ENCODE measurements at places on chromosomes 7 and 10.

GRCh38 chr10:110764378-110764777 is 107.3 kb upstream of the PDCD4 start:
- no peak for DNase-seq

DNA sequence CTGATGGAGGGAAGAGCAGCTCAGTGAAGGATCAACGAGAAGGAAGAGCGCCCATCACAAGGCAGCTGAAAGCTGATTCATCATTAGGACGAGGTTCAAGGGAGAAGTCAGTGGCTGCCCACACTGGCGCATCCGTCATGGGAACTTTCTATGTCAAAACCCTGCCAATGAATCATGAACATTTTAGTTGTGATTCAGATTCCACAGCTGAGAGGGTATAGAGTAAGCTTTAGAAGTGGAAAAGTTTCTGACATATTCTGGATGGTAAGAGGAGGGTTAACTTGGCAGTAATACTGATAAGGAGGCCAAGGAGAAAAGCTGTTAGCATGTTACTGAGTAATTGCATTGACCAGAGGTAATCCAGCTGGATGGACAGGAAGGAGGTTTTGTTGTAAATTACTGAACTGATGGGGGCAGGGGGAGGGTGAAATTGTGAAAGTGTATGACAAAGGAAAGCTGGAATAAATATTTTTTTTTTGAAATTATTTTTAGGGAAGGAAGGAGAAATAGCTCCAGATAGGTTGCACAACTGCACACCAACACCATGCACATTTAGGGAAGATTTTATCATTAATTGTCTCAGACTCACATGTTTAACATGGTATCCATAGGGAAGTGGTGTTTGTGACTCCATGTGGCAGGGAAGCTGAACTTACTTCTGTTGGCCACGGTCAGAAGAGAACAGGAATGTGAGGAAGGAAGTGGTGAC is 78.3 kb upstream of the NRP1 start:
- DNase-seq, result no peak

GRCh38 chr10:543862-544822 is 145.3 kb downstream of the DIP2C start:
- no peak for DNase-seq

DNA sequence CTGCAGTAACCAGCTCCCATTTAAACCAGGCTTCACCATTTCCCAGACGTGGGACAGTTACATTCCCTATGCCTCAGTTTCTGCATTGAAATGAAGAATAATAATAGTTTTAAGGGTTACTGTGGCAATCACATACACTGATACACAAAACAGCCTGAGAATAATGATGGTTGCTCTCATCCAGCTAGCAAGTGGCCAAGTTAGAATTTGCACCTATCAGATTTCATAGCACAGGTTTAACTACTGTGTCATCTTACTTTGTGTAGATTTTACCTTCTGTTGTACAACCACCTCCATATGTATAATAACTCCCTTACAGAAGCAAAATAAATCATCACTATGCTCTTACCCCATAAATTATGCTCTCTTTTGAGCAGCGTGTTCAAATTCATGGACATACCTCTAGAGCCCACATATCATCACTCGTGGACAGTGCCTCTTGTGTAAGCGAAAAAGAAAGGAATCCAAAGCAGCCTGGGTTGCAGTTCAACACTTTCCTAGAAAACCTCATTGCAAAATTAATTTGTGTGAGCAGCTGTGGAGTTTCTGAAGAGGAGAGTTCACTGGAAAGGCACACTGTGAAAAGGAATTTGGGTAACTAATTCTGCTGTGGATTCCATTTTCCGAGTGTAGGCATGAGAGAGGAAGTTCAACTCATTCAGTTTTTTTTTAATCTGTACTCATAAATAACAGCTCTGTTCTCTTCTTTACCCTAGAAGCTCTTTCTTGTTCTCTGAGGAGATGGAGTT is 492.5 kb downstream of the ARL4A start:
- no peak for DNase-seq

- no peak for DNase-seq
Measured at GRCh38 chr10:49134327-49134726, 506 bp upstream of the FAM170B start.

GRCh38 chr7:7816816-7817536 is 98.6 kb upstream of the RPA3 start:
- DNase-seq, result no peak

DNA sequence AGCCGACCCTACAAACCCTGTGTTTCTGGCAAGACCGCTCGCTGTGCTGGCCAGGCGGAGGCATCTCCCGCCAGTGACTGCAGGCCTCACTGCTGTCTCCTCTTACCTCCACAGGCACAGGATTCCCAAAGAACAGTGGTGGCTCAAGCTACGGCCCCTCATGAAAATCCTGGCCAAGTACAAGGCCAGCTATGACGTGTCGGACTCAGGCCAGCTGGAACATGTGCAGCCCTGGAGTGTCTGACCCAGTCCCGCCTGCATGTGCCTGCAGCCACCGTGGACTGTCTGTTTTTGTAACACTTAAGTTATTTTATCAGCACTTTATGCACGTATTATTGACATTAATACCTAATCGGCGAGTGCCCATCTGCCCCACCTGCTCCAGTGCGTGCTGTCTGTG is 36.2 kb downstream of the PITRM1 start:
- no peak for DNase-seq

DNA sequence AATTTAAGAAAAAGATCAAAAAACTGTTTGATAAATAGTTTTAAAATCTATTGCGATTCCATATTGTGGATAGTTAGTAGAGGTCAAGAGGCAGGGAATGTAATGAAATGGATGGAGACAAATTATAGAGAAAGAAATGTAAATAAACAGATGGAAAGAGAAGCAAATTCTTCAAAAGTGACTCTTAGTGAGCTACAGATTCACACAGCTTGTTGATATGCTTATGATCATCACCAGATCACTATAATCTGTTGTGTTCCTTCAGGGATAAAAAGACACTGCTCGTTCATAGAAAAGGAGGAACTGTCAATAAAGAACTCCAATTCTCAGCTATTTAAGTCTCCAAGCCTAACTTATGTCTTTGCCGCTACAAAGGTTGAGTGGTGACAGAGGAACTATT is 251.4 kb upstream of the SEMA3C start:
- no peak for DNase-seq

DNA sequence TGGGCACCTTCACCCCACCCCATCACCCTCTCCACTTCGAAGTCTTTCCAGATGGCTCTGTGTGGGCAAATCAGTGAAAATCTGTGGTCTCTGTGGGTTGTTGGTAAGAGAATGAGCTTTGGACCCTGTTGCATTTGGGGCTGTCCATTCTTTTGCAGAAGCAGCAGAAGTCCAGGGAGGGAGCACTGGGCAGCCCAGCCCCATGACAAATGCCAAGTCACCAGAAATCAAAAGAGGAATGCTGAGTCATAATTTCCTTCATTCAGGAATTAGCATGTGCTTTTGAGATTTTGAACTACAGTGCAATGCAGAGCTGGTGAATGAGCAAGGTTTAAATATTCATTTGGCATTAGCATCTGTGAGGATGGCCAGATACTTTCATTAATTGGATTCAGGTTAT is 556.2 kb downstream of the LRMDA start:
- no peak for DNase-seq

DNA sequence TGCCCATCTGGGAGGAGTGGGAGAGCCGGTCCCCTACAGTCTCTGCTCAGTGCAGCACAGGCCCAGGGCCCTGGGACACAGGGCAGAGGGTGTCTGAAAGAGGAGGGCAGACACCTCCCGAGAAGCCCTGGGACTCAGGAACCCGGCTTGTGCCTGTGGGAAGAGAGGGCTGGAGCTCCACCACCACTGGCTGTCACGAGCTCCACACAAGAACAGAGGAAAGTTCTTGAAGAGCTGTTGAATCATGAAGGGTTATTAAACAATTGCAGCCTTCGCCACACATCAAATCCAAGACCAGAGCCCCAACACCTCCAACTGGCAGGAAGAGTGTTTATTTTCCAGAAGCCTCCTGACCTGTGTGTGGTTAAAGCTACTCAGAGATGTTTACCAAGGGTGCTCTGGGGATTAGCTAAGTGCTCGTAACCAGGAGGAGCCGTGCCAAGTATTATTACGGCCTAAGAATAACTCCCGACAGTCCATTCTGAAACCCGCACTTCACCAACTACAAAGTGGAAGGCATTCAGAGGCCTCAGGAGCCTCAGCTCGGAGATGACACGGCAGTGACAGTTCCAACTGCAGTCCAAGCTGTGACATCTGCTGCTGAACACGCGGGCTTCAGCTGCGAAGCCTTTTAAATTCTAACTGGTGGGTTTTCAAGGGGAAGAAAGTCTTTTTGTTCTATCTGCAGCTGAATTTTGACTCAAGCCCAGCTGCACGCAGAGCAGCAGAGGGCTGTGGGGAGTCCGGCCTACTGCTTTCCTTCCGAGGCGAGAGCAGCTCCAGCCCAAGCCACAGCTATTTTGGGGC is 75.1 kb downstream of the MAD1L1 start:
- no peak for DNase-seq

DNA sequence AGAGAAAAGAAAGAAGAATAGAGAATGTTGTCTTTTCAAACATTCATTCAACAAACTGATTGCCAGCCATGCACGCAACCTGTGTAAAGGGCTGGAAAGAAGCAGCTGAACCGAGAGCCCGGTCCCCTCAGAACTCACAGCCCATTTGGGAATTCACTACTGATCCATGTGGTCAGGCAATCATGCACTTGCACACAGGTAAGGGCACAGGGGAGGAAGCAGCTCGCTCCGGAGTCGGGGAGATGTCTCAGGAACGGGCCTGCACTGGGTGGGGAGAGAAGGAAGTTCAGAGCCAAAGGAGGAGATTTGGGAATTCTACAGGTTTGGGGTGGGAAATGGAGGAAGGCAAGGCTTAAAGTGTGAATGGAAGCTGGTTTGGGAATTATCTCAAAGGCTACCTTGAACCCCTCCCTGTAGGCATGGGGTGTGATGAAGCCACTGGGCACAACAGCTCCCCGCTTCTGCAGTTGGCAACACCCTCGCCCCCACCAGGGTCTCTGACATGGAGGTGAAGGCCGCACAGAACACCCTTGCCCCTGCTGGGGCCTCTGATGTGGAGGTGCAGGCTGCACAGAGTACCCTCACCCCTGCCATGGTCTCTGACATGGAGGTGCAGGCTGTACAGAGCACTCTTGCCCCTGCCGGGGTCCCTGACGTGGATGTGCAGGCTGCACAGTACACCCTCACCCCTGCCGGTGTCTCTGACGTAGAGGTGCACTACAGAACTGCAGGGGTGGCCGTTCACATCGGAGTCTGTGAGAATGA is 194.4 kb upstream of the RNF32 start:
- DNase-seq, result no peak

DNA sequence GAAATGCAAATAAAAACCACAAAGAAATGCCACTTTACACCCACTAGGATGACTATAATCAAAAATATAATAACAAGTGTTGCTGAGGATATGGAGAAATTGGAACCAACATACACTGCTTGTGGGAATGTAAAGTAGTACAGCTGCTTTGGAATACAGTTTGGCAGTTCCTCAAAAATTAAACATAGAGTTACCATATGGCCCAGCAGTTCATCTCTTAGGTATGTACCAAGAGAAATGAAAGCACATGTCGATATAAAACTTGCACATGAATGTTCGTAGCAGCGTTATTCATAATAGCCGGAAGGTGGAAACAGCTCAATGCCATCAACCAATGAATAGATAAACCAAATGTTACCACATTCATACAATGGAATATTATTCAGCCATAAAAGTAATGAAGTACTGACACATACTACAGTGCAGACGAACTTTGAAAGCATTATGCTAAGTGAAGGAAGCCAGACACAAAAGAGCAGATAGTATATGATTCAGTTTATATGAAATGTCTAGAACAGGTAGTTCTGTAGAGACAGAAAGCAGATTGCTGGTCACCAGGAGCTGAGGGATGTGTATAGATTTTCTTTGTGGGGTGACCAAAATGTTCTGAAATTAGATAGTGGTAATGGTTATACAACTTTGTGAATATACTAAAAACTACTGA is 12.4 kb downstream of the BCAP29 start:
- DNase-seq, result no peak

- no peak for DNase-seq
Measured at GRCh38 chr7:136687693-136688322, 180.6 kb upstream of the CHRM2 start.

- DNase-seq, result no peak
Measured at GRCh38 chr10:92239151-92239599, 51.7 kb downstream of the CPEB3 start.

- no peak for DNase-seq
Measured at GRCh38 chr10:6044751-6045313, 17.3 kb downstream of the IL2RA start.

DNA sequence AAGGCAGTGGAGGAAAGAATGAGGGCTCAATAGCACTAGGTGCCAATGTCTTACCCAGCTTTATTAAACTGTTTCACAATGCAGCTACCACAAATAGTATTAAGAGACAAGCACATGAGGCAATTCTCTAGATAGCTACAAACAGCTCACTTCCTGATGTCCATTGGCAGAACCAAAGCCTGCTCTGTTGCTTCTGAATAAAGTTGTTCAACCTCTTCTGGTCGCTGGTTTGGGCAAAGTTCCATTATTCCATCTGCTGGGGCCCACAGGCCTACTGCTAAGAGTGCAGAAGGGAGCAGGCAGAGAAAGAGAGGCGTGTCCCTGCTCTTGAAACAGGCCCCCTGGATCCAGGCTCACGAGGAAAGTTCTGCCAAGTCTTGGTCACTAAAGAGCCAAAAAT is 173.9 kb downstream of the ZNF438 start:
- no peak for DNase-seq

DNA sequence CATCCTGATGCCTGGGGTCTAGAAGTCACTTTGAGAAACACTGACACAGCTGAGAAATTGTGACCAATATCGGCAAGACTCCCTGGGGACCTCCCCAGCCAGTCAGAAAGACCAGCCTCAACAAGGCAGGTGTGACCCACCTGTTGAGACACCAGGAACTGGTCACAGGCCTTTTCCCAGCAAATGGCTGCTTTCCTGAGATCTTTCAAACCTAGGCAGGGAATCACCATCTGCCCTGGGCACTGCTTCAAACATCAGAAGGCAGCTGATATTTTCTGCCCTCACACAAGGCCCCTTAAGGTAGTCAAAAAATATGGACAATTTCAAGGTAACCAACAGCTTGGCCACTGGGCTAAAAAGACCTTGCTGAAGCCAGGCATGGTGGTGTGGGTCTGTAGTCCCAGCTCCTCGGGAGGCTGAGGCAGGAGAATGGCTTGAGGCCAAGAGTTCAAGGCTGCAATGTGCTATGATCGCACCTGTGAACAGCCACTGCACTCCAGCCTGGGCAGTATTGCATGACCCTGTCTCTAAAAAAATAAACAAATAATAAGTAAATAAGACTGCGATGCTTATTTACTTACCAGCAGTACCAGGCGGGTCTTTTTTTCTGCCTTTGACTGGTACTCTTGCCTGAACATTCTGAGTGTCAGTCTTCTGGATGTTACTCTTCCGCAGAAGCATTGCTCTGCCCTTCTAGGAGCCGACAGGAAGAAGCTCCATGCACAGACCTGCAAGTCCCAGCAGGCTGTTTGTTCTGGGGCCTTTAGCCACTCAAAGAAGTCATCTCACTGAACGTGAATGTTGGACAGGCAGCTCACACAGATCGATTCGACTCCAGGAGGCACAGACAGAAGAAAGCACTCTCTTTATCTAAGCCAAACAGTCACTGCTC is 59.7 kb downstream of the SORBS1 start:
- no peak for DNase-seq

- no peak for DNase-seq
Measured at GRCh38 chr7:73834626-73835191, 3.9 kb downstream of the CLDN4 start.

All from CD4-positive, alpha-beta T cell treated with Interleukin-6 at 100 ng/mL for 8 hours (primary cell).